ENCODE measurements at places on chromosomes 12 and 14.
A peak's percentile ranks its signal among the peaks of the same experiment; 100 is the strongest.

DNA sequence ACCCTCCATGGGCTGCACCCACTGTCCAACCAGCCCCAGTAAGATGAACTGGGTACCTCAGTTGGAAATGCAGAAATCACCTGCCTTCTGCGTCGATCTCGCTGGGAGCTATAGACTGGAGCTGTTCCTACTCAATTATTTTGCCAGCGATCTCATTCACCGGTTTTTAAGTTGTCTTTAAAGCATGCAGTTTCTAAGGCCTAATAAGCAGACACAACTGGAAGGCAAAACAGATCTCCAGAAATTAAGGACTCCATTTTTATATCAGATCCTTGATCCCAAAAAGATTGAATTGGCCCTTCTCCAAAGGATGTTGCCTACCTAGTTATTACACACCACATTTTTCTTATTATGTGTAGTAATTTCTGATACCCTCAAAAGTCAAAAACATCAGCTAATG lies 131.4 kb downstream of the KCNMB4 start:
- no peak for DNase-seq

DNA sequence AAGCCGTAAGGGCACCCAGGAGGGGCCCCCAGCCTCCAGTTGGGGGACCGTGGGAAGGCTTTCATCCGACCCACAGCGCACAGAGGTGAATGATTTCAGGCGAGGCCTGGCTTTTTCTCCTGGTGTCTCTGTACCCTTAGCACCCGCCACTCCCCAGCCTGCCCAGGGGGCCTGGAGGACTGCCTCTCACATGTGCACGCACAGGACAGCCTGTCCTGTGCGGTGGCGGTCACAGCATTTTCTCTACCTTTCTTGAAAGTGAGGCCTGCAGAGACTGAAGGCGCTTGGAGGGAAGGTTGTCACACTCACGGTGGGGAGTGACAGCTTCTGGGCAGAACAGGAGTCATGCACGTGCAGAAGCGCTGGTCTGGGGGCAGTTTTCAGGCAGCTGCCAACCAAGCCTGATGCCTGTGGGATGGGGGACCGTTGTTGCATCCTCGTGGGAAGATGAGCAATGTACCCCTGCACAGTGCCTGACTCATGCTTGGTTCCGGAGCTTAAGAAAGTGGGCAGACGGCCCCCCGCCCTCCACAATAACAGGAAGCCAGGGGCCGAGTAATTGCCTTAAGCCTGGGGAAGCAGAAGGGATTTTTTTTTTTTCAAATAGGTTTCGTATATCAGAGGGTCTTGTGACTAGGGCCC lies 148.1 kb downstream of the TSPAN9 start:
- no peak for DNase-seq

DNA sequence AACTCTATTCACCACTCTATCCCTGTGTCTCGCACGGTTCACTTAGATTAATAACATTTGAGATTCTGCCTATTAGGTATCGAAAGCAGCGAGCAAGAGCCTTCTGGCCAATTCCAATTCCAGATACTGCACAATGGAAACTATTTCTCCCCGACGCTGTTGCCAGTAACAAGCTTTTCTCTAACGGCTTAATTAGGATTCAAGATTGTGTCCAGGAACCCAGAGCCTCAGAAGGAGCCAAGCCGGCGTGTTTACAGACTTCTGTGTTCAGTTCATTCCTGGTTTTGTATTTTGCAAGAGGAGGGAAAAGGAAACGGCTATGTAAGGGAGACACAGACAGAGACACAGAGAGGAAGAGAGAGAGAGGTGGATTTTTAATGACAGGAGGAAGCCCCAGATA lies 185.6 kb downstream of the DICER1 start:
- DNase-seq = no peak

- DNase-seq = no peak
Measured at GRCh38 chr12:54937929-54938328, 46.6 kb downstream of the TESPA1 start.

DNA sequence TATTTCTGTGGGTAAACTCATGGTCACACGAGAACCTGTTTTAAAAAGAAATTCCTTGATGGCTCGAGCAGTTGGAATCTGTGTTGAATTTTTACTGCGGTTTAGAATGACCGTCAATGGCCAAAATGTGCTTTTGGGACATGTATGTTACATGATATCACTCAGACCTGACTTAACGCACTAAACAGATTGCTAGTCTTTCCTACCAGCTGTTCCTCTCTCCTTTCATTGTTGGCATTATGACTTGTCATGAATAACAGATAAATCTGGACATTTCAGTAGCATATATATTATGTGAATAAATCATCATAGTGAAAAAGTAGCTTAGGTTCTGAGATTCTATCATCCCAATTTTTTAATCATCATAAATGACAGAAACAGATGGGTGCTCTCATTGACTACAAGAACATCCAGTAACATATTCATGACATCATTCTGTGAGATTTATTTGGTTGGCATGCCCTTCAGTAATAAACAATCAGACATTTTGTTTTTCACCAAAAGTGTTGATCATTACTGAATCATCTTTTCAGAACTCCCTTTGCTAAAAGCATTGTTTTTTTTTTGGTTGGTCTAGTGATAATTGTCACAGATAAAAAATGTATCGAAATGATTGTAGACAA lies 57.9 kb upstream of the NAV3 start:
- no peak for DNase-seq

DNA sequence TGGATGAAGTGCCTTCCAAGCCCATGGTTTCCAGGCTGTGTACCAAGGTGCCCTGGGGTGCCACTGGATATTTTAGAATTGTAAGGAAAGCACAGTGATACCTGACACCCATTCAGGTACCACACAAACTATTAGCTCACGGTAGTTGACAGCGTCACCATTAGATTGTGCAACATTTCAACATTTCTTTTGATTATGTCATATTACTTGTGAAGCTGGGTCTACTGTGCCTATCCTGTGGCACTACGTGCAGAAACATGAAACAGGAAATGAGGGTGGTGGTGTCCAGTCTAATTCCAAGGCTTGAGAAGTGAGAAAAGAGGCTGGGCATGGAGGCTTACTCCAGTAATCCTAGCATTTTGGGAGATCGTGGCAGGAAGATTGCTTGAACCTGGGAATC lies 75.5 kb upstream of the CPM start:
- DNase-seq = no peak

- no peak for DNase-seq
Measured at GRCh38 chr12:85273381-85274314, 6.4 kb upstream of the ALX1 start.

DNA sequence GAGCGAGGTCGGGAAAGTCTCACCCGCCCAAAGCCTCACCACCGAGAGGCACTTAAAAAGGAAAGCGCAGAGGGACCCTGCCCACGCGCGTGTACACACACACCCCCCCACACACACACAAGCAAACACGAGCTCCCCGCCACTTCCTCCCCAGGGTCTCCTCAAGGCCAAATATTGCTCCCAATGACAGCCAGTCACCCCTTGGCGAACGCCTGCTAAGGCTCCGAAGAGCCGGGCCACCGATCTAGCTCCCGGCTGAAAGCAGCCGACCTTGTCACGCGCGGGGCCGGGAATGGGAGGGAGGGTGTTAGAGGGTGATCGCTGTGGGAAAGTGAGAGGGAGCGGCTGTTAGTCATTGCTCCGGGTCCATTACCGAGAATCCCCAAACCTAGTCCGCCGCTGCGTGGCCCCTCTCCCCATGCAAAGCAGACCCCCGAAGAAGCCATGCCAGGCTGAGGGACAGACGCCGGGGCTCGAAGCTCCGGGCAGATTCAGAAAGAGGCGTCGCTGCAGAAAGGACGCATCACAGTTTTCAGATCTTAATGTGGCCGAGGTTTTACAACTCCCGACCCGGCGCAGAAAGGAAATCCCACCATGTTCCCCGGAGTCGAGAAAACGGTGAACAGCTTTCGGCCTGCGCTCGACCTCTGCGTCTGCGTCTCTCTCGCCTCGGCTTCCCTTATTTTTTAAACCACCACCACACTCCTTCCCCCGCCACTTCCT lies 2.6 kb downstream of the BMP4 start:
- no peak for DNase-seq

GRCh38 chr12:39237004-39237403 lies 205.9 kb downstream of the KIF21A start:
- DNase-seq = no peak

DNA sequence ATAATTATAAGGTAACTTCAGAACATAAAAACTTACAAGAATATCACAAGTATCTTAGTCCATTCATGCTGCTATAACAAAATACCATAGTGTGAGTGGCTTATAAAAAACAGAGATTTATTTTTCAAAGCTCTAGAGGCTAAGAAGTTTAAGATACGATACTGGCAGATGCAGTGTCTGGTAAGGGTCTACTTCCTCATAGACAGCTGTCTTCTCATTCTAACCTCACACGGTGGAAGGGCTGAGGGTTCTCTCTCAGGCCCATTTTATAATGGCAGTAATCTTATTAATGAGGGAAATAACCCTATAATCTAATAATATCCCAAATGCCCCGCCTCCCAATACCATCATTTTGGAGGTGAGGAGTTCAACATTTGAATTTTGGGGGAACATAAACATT lies 23.7 kb upstream of the OSBPL8 start:
- DNase-seq = no peak

DNA sequence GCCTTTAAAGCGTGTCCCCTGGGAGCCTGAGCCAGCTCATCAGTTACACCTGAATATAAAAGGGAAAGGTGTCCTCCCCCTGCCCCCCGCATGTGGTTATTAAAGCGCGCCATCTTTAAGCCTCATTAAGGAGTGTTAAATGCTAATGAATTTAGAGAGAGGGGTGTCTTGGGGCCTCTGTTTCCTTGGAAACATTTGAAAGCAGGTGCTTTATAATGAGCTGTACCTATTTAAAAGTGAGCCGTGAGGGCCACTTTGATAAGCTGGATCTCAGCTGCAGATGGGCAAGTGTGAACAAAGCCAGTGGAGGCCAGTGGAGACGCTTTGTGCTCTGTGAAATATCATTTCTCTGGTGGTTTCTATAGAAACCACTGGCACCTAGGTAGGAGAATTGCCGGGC lies 84.0 kb downstream of the BEGAIN start:
- DNase-seq = no peak

DNA sequence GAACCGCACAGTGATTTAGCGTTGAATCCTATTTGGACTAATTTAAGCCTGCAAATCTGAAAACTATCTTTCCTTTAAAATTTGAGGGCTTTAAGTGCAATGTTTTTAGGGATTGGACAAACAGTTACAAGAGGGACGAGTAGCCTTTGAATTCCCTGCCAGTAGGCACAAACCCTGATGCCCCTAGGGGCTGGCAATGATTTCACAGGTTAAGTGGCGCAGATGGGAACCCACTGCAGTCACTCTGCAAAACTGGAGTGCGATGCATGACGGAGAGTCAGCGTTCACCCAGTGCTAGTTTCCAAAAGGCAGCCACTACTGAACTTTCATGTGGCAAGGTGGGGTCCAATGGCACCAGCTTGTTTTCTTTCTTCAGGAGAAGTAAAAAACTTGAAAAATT lies 99.4 kb upstream of the FRMD6 start:
- DNase-seq = no peak

DNA sequence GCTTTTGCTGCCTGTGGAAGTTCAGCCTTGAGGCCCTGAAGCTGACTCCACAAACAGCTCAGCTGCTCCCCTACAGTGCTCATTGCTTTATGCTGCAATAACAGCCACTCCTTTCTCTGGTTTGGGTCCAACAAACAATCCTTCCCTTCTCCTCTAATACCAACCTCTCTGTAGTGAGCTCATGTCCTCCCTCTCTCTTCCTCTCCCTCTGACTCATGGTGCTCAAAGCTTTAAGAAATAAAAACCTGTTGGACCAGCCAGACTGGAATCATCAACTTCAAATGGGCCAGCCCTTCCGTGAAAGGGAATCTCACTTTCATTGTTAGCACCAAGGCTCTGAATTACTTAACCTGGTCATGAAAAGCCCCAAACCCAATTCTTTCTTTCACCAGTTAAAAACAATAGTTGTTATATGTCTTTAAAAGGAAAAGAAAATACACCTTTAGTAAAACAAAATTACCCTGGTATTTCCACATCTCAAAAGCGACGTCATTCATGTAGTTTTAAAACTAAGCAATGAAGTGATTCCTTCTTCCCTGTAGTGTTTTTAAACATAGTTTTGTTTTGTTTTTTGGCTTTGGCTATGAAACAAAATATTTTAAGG lies 126.4 kb downstream of the DUSP6 start:
- DNase-seq = no peak

DNA sequence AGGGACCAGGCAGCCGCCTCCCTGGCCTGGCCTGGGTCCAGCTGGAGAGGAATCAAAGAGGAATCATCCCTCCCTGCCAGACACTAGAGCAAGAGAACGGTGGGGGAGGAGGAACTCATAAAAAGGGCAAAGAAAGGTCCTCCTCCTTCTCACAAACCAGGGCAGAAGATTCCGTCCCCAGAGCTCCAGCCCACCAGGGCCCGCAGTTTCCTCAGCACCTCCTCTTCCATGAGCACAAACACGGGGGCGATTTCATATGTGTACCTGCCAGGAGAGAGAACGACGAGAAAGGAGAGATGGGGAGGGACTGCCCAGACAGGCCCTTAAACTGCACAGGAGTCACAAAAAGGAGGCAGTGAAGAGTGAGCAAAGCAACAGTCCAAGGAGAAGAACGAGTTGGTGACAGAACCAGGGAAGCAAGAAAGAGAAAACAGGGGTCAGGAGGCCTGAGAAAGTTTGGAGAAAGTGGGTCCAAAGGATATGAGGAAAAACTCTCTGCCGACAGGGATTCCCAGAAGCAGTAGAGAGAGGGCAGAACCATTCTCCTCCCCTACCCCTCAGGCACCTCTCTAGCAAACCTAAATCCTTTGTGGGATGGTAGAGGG lies 8.7 kb upstream of the ZNF740 start:
- no peak for DNase-seq

DNA sequence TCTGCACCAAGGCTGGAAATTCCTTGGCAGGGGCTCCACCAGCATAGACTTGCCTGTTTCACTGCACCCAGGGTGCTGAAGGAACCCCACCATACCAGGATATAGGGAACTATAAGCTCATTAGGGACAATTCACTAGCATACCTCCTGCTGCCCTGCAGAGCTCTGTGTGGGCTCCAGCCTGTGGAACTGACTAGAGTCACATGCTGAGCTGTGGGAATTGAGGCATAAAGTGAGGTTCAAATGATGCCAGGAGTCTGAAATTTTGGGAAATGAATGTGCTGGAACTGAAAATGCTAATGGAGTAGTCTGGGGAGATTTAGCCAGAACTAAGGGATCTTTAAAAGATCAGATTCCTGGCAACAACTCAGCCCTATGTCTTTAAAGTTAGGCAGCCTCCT lies 7.3 kb upstream of the EMP1 start:
- no peak for DNase-seq

- DNase-seq = peak; percentile 16
Measured at GRCh38 chr12:126337556-126338441, 1272.6 kb downstream of the AACS start.

- DNase-seq = no peak
Measured at GRCh38 chr14:26265170-26265685, 332.6 kb downstream of the NOVA1 start.

- no peak for DNase-seq
Measured at GRCh38 chr14:76836029-76836630, 9.9 kb downstream of the LRRC74A start.

- DNase-seq = no peak
Measured at GRCh38 chr14:65132855-65133254, 30.5 kb upstream of the MAX start.
